ENCODE measurements at places on chromosomes 6 and 20.

- no peak for DNase-seq
Measured at GRCh38 chr6:119443993-119444641, 94.6 kb upstream of the MAN1A1 start.

DNA sequence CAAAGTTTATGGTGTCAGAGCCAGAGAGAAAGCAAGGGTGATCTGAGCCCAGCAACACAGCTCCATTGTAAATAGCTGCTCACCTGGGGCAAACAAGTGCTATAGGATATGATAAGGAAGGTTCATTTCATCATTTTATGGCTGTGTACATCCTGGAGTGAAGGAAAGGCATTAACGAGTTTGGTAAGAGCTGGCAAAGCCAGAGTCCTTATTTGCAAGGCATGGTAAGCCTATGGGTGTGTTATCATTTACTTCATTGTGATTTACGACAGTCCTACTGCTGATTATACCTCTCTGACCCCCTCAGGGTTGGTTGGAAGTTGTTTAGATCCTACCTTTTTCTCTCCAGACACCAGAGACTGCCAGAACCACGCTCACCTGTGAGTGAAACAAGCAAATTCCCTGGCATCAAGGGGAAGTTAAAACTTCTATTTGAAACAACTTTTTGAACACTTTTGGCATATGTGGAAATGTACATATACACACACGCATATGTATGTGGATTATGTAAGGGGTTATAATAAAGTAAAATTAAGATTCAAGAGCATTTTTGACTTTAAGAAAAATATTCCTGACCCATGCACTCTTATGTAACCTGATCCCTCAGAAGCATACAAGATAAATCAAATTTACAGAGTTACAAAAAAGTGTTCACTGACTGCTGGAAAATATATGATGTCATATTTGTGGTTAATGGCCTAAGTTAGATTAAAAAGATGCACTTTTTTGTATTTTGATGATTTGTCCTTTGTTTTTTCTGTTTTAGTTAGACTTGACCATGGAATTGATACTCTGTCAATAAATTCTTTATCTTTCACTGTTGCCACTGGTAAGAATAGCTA, 40.4 kb upstream of the EDN1 start:
- DNase-seq = no peak

- no peak for DNase-seq
Measured at GRCh38 chr6:126127659-126128058, 141.3 kb downstream of the TRMT11 start.

- no peak for DNase-seq
Measured at GRCh38 chr6:55836481-55836880, 38.9 kb downstream of the BMP5 start.

DNA sequence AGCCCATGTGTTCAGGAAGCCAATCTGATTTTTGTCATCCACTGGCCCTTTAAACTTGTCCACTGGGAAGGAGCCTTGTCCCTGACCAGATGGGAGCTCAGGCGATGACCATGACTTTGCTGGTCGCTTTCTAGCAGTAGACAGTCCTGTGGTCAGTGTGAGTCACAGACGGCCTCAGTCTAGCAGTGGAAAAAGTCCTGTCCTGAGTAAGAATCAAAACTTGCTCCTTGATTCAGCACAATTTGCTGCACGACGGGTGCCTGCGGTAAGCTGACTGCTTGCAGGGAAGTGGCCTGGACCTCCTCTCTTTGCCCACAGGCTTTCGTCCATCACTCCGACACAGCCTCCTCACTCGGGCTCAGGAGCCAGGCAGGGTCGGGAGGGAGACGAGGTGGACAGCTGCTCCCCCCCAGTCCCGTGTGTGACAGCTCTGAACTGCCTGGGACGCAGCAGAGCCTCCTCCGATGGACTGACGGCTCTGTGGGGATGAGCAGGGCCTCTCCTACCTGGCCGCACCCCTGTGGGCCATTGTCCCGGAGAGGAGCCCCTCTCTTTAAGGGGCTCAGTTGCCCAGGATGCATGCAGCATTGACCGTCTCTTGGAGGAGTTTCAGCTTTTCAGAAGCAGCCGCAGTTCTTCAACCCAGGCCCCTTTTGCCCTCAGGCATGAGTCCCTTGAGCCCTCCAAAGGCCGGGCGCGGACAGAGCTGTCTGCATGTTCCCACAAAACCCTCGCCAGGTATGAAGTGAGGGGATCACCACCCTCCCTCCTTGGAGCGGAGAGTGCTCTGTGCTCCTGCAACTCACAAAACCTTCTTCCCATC, 209.2 kb downstream of the ANKRD60 start:
- DNase-seq = no peak

GRCh38 chr6:29702519-29703103, 20.6 kb upstream of the HLA-F start:
- no peak for DNase-seq

DNA sequence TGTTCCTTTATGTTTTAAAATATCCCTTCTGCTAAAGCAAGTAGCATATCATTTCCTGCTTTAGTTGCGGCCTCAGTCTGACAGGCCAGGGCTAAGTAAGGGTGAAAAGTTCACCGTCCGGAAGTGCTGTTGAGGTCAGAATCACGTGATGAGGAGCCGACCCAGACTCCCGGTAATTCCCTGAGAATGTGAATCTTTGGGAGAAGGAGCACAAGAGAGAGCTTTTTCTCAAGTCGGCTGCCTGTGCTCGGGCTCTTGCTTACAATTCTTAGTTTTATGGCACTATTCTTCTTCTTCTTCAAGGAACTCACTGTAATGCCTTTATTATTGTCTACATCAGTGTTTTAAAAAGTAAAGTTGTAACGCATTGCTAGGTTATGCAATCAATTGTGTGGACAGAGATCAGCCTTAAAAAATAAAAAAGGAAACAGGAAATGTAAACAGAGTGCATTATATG, 309.3 kb downstream of the PRL start:
- no peak for DNase-seq

DNA sequence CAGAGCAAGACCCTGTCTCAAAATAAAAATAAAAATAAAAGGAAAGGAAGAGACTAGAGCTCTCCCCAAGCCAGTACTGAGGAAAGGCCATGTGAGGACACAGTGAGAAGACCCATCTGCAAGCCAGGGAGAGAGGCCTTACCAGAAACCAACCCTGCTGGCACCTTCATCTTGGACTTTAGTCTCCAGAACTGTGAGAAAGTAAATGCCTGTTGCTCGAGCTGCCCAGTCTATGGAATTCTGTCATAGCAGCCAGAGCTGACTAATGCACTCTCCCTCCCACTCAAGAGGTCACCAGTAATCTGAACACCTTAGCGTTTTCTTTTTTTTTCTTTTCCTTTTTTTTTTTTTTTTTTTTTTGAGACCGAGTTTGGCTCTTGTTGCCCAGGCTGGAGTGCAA, 7.3 kb upstream of the PRPH2 start:
- DNase-seq = no peak

GRCh38 chr6:113281014-113281413, 576.1 kb upstream of the MARCKS start:
- DNase-seq = no peak

- DNase-seq = no peak
Measured at GRCh38 chr20:910132-910869, 5.8 kb downstream of the ANGPT4 start.

- DNase-seq = no peak
Measured at GRCh38 chr6:6331393-6331792, 10.9 kb upstream of the F13A1 start.

DNA sequence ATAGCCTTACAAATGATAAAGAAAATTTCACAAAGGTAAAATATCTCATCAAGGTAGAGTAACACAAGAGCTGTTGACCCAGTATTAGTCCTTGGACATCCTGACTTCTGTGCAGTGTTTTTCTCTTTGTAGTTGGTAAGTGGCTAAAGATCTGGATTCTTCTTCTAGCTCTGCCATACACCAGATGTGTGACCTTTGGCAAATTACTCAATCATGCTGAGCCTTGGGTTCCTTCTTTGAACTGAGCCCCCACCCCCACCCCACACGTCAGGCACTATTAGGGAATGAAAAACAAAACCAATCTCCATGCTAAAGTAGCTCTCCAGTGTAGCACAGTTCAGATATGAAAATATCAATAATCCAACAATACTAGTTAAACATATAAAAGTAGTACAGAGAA, 15.1 kb upstream of the TRIM39 start:
- no peak for DNase-seq

DNA sequence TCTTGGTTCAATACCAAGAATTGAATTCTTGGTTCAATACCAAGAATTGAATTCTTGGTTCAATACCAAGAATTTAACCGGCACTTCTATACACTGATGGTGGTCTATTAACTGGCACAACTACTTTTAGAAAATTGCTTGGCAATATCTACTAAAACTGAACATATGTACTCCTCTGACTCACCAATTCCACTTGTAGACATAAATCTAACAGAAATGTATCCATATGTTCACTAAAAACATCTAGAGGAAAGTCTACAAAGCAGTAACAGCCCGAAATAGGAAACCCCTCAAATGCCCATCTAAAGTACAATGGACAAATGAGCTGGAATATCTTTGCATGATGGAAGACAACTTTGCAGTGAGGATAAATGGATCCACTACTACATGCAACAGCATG, 71.9 kb downstream of the KIF16B start:
- no peak for DNase-seq

- DNase-seq = no peak
Measured at GRCh38 chr6:143408151-143408786, 42.2 kb downstream of the ADAT2 start.

DNA sequence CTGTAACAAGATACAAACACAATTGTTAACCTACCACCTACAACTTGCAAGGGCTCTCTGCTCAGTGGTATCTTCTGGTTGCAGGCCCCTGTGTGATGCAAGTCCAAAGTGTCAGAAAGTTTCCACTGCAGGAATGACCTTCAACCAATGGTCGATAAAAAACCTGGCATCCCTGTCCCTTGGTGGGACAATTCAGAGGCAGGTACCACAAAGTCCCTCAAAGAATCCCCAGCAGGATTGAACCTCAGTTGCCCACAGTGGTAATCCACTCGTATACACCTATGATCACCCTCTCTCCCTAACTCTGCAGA, 15.9 kb downstream of the GLO1 start:
- no peak for DNase-seq

DNA sequence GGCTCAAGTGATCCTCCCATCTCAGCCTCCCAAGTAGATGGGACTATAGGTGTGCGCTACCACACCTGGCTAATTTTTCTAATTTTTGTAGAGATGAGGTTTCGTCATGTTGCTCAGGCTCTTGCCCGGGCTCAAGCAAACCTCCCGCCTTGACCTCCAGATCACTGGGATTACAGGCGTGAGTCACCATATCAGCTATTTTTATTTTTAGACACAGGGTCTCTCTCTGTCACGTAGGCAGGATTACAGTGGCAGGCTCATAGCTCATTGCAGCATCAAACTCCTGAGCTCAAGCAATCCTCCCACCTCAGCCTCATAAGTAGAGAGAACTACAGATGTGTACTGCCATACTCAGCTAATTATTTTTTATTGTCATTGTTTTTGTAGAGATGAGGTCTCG, 41.7 kb downstream of the SLC23A2 start:
- DNase-seq = no peak

GRCh38 chr20:42138729-42139128, 520.6 kb upstream of the CHD6 start:
- no peak for DNase-seq

GRCh38 chr6:109875973-109876372, 102.1 kb upstream of the GPR6 start:
- no peak for DNase-seq

DNA sequence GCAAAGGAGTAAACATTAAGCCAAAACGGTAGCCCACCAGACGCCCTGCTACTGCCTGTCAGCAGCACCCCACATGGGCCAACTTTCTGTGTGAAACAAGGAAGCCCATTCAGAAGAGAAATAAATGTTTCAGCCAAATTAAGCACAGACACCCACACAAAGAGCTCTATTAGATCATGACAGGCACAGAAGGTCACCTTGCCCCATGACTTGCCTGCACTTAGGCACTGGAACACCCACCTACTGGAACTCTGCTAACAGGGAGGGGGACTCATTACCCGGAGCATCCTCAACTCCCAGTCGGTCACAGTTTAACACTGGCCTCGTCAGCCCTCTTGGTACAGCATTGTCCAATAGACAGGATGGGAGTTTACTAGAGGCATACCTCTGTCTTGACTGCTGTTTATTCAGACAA, 31.8 kb downstream of the GFOD1 start:
- no peak for DNase-seq

DNA sequence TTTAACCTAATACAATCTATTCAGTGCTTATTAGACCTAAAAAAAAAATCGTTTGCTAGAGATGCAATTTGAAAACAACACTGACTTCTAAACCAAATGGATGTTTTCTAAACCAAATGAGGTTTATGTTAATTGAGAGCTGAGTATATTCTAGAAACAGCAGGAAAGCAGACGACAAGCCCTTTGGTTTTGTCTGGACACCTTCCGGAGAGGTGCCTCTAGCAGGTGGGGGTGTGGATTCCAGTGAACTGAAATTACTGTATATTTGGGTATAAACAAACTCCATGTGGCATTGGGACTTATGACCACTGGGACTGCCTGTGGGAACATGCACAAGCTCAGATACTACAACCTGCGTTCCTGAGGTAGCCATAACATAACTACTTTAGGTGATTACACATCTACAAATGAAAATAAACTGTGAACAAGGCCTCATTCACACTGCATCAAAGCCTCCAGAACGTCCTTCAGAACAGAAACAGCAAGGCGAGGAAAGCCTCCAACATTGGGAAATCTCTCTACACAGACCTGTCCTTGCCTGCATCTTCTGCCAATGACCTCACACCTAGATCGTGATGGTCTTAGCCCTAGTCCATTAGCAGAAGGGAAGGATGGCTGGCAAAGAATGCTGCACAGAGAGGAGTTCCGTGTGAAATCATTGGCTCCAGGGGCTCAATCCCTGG, 206.8 kb upstream of the FOXQ1 start:
- no peak for DNase-seq

DNA sequence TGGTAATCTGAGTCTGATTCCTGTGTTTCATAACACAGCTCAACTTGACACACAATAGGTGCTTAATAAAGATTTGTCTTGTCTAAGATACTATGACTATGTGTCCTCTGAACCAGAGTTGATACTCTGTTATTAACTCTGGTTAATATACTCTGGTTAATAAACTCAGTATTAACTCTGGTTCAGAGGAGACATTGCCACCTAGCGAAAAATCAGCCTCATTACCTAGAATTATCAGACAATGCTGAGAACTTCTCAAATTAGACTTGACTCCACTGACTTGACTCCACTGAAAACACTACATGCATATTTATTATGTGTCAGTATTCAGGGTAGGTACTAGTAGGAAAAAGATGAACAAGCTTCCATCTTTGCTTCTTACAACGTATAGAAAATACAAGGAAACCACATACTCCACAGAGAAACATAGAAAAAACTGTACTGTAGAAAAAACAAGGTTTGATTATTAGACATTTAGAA, 73.9 kb downstream of the AHI1 start:
- DNase-seq = no peak

DNA sequence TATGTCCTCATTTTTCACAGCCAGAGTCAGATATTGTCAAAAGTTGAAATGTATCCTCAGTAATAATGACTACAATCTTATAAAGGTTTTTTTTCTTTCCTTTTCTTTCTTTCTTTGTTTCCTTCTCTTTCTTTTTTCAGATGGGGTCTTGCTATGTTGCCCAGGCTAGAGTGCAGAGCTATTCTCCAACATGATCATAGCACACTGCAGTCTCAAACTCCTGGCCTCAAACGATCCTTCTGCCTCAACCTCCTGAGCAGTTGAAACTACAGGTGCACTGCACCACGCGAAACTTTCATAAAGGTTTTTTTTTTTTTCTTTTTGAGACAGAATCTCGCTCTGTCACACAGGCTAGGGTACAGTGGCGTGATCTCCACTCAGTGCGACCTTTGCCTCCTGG, 31.1 kb upstream of the FOXA2 start:
- DNase-seq = no peak

GRCh38 chr6:20830576-20830975, 296.3 kb downstream of the CDKAL1 start:
- no peak for DNase-seq

Data from NCI-H187 treated with DMSO at 0.1 percent for 48 hours (cell line).